ENCODE measurements at places on chromosomes 4 and X.

DNA sequence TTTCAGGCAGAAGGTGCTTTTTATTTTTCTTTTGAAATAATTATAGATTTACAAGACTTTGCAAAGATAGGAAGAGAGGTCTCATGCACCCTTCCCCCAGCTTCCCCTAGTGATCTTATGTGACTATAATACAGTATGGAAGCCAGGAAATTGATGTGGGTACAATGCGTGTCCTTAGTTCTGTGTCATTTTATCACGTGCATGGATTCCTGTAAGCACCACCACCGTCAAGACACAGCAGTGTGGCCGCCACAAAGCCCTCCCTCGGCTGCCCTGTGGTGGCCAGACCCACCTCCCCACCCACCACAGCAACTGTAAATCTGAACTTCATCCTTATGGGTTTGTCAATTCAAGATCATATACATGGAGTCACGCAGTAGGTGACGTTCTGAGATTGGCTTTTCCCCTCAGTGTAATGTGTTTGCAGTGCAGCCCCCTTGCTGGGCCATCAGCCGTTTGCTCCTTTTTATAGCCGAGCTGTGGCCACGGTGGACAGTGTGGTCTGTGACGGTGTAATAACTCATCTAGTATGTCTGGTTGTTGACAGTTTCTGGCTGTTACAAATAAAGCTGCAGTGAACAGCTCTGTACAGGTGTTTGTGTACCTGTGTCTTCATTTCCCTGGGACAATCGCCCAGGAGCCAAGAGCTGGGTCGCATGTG is 10.9 kb upstream of the HTRA3 start:
- no peak for DNase-seq

GRCh38 chr4:84237008-84237407 is 262.1 kb downstream of the NKX6-1 start:
- no peak for DNase-seq

DNA sequence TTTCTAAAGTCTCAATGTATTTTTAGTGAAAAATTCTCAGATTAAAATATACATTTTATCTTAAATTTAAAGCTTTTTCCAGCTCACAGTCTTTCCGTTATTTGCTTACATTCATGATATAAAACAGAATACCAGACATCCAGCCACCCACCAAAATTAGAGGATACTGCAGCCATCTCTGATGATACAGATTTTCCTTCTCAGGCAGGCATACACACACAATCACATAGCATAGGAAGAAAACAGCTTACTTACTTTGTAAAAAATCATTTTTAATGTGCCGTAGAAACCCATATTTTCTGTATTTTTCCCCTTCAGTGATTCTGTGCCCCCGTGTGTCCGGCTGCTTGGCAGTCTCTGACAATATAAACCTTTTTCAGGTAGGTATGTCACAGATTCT is 183.7 kb downstream of the FBXW7 start:
- no peak for DNase-seq

GRCh38 chr4:37749398-37749988 is 63.3 kb upstream of the RELL1 start:
- DNase-seq = no peak

DNA sequence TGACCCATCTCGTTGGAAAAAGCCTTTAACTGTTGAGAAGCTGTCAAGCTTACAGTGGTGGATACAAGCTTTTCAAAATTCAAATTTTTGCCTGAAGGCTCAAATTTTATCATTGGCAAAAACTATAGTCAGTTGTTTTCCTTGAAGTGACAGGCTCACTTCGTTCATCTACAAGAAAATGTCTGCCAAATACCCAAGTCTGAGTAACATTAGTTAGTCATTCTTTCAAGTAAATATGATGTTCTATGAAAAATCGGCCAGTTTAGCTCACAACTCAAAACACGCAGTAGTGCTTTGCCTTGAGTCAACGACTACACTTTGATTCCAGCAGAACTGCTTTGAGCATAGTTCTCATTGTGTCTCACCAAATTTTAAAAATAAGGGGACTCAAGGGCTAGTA is 170.3 kb upstream of the MAMLD1 start:
- no peak for DNase-seq

GRCh38 chr4:30385650-30386049 is 334.5 kb upstream of the PCDH7 start:
- DNase-seq = no peak

DNA sequence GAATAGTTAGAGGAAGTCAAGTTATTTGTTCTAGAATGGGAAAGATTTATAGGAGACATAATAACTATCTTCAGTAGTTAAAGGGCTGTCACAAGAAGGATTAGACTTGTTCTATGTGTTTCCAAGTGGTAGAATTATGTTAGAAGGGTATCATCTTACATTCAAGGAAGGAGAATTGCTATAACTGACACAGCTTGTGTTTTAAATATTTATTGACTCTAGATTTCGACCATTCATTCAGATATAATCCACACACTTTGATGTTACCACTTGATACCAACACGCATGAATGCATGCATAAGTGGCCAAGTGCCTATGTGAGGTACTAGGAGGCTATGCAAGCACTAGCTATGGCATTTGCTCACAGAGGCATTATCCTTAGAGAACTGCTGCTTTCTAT is 122.7 kb downstream of the CCNB3 start:
- DNase-seq = no peak

All from fibroblast of skin of left biceps (primary cell).